ENCODE measurements at places on chromosomes 13 and 19.
A peak's percentile ranks its signal among the peaks of the same experiment; 100 is the strongest.

DNA sequence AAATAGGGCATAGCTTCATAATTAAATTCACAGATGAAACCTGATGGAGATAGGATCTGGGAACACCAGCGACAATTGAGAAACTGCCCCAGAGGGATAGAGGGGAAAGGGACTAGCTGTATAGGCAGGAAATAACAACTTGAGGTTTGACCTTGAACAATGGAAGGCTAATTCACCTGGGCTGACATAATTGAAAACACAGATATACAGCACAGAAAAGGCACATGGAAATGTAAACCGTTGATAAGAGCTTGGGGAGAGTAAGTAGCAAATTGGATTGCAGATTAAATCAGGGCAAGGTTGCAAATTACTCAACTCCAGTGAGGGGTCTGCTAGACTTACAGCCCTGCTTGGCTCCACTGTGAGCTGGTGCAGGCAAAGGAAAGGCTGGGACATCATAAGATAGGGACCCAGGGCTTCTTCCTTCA, 246.7 kb downstream of the DLEU7 start:
- DNase-seq: no peak

DNA sequence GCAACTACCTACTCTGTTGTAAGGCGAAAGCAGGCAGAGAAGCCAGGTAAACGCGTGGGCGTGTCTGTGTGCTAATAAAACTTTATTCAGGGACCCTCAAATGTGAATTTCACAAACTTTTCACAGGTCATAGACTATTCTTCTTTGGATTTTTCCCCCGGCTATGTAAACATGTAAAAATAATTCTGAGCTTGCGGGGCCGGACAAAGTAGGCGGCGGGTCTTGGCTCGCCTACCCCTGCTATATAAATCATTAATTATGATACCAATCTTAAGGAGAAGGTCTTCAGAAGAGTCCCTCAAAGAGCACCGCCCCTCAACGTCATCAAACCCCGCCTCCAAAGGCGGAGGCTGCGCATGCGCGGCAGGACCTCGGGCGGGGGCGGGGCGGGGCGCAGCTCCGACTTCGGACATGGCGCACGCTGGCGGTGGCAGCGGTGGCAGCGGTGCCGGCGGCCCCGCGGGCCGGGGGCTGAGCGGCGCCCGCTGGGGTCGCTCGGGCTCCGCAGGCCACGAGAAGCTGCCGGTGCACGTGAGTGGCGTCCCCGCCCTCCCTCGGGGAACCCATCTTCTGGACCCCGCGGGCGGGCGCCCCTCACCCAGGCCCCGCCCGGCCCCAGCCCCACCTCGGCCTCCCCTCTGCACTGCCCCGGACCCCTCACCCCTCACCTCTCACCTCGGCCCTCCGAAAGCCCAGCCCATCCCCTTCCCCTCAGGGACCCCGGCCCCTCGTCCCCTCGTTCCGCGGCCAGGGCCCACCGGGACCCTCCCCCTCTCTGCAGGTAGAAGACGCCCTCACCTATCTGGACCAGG, at the start of gene SIN3B:
Gene SIN3B (plus strand): TSS at position 389 of the 812 bp plus-strand sequence. CDS start 23 bp downstream, at position 412.
- peak; percentile 84 for DNase-seq

DNA sequence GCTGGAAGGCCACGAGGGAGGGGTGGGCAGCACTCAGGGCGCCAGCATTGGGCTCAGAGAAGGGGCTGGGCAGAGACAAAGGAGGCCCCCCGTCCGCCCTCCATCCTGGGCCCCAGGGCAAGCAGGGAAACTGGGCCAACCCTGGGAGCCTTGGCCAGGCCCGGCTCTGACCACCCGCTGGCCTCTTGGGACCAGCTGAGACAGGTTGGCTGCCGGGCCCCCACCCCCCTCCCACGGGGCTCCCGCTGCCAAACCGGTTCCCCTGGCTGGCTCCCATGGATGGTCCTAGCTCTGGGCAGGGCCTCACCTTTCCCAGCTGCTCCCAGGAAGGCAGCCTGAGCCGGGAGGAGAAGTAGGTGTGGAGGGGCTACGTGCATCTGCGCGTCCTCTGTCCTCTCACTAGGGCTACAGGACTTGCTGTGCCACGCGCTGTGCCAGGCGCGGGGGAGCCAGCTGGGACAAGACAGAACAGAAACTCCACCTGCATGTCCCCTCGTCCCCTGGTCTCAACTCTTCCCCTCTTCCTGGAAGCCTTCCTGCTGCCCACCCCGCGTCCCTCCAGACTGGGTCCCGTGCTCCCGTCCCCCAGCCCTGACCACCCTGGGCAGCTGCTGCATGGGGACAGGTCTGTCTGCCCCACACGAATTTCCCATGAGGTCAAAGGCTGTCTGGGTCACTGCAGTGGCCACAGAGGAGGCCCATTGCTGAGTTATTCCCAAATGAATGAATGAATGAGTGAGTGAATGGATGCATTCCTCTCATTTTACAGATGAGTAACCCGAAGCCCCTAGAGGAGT, 29.1 kb upstream of the NCCRP1 start:
- DNase-seq: no peak

DNA sequence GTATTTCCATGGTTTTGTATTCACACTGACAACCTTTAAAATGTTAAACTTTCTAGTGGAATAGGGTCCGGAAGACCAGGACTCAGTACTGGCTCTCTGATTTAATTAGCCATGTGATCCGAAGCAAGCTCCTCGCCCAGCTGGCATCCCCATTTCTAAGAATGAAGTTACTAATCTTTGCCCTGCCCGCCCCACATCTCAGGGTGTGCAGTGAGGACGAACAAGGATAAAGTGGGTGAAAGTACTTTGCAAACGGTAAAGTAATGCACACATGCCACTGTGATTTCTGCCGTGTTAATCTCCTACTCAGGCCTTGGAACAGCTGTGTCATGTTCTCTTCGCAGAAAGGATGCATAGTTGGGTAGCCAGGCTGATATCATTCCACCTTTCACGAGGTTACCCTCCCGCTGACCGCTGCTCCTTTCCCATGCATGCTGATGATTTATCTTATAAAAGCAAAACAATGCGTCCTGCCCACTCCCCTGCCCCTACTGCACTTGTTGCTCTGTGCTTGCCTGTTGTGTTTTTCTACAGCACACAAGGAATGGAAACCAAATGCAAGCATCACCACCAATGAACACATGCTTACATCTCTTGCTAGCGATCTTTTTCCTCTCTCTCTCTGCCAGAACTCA, 539.0 kb downstream of the EFNB2 start:
- DNase-seq: no peak

GRCh38 chr19:15288146-15288963, 44.0 kb downstream of the BRD4 start:
- no peak for DNase-seq

DNA sequence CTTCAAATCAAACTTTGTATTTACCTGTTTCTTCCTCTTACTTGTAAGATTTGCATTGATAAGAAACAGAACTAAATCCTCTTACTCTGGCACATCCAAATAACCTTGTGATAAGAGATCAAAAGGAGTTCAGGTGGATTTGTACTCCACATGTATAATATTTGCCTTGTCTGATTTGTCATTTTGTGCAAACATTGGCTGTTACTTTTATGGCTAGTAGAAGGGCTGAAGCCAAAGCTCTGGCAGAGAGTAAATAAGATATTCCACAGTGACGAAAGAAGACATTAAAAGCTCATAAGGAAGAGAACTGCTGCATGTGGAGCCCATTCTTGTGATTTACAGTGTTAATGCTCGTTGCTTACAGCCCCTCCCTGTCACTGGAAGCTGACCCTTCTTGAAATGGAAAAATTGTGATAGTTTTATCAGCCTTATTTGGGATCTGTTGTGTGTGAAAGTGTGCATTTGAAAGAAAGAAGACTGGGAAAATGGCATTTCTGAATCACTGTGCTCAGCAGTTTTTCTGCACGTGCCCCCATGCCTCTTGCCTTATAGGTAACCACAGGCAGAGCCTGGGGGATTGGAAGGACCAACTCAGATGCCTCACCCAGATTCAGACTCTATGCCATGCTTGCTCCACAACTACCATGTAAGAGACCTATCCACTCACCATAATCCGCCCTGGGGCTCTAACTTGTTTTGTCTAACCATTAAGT, 68.2 kb downstream of the OXGR1 start:
- no peak for DNase-seq

DNA sequence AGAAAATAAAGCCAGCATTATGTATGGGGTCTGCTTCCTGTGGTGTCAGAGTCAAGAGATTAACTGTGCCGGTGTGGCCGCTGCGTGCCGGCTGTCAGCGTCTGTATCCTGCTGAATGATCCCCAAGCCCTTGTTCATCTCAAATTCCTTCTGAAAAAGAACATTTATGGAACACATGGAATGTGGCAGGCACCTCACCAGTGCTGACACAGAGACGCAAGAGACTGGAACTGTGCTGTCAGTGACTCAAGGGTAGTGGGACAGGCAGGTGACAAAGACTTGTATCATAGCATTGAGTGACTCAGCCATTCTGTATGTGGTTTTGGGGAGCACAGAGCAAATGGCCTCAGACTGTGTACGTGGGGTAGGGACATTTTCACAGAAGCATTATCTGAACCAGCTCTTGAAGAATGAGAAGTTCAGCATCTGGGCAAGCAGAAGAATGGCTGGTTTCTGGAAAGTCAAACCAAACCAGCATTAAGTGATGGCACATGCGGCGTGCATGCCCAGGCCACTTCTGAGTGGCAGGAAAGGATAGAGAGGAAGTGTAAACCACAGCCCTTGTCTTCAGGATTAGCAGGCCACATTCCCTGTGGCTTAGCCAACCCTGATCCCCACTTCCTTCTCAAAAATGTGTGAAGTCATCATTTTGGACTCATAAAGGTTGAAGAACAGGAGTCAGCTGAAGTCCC, 54.0 kb upstream of the IRS2 start:
- no peak for DNase-seq

DNA sequence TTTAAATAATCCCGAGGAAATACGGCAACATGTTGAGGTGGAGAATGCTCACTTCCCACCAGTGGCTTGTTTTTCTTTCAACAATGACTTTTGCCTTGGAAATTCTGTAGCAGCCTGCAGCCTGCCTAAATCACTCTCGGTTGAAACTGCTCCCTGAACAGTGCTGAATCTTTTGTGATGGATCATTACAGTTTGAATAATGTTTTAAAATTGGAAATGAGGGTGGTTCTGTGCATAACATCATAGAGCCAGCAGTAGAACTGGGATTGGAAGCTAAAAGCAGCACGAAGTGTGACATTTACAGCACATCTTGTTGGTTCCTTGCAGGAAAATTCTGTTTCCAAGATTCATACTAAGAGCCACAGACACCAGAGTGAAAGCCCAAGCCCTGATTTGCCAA, 74.1 kb upstream of the GPR12 start:
- DNase-seq: no peak

GRCh38 chr13:113220141-113220598, 10.8 kb downstream of the CUL4A start:
- no peak for DNase-seq

DNA sequence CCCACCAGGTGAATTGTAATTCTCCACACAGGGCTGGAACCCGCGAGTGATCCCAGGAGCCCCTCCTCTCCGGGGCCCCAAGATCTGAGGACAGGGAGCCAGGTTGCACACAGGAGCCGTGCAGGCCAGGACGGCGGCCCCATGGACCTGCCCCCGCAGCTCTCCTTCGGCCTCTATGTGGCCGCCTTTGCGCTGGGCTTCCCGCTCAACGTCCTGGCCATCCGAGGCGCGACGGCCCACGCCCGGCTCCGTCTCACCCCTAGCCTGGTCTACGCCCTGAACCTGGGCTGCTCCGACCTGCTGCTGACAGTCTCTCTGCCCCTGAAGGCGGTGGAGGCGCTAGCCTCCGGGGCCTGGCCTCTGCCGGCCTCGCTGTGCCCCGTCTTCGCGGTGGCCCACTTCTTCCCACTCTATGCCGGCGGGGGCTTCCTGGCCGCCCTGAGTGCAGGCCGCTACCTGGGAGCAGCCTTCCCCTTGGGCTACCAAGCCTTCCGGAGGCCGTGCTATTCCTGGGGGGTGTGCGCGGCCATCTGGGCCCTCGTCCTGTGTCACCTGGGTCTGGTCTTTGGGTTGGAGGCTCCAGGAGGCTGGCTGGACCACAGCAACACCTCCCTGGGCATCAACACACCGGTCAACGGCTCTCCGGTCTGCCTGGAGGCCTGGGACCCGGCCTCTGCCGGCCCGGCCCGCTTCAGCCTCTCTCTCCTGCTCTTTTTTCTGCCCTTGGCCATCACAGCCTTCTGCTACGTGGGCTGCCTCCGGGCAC, 3.9 kb downstream of the FFAR1 start:
- no peak for DNase-seq

- no peak for DNase-seq
Measured at GRCh38 chr19:2186071-2186846, 22.5 kb downstream of the DOT1L start.

DNA sequence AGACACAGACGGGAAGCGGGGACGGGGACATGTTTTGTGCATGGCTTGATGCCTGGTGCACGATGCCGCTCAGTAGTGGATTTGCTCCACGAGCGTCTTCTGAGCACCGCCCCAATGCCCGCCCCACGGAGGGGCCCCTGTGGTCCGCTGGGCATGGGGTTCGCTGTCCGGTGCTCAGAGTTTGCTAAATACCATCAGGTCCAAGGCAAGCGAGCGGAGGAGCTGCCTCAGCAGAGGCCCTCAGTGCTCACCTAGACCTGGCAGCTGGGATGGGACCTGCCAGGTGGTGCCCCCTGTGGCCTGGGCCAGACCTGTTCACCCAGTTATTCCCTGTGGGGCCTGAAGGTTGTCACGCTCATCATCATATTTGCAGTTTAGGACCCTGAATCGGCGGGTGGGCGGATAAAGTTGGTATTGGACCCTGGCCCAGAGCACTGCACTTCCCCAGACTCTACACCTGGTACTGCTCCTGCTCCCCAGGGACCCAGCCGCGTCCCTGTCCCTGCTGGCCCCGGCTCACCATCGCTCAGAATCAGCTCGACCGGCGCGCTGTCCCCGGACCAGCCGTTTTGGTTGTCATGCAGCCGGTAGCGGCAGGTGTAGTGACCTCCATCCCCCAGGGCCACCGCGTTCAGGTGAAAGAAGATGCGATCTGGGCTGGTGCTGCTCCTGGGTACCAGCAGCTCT, 2.3 kb downstream of the A1BG start:
- DNase-seq: no peak

DNA sequence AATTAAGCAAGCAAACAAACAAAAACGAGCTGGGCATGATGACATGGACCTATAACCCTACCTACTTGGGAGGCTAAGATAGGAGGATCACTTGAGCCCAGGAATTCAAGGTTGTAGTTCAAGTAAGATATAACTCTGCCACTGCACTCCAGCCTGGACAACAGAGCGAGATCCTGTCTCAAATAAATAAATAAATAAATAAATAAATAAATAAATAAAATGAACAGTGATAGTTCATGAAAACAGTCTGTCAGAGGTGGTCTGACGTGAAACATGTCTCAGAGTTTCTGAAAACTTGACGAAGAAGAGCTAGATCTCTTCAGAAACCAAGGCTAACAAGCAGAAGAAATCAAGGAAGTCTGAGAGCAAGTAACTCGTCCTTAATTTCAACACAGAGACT, 188.8 kb upstream of the GPC6 start:
- no peak for DNase-seq

DNA sequence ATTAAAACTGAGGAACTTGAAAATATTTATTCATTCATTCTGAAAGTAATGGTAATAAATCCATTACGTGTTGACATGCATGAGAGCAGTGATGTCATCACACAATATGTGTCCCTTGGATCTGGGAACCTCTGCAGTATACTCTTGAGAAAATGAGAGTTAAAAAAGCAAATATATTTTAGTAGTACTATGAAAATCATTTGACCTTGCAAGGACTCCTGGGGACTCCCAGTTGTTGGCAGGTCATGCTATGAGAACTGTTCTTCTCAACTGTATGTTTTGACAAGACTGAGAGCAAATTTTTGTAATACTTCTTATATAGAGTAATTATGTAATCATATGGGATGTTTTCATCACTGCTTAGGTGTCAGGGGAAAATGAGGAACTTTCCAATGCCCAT, 249.4 kb downstream of the PCCA start:
- DNase-seq: no peak

- DNase-seq: no peak
Measured at GRCh38 chr13:100541897-100542825, 46.4 kb downstream of the GGACT start.
